T-helper 9 cell (primary cell): ENCODE measurements at places on chromosomes 5 and 9.

DNA sequence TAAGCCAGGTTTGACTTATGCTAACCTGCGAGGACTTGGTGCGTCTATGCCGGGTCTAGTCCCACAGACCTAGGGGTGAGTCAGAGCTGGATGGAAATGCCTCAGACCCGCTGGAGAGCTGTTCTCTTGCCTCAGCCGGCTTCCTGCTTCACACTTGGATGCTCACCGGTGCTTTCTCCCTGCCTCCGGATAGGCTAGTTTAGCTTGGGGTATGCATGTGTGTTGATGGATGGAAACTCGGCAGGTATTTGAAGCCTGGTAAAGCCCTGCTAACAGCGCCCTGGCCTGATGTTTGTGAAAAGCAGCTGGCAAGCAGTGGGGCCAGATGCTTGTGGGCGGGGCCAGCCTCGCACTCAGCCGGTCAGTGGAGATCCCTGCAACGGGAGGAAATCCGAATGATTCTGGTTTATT is 29.3 kb downstream of the PRRC2B start:
- no peak for DNase-seq

- no peak for DNase-seq
Measured at GRCh38 chr9:131641618-131642495, 96.5 kb downstream of the PRRT1B start.

DNA sequence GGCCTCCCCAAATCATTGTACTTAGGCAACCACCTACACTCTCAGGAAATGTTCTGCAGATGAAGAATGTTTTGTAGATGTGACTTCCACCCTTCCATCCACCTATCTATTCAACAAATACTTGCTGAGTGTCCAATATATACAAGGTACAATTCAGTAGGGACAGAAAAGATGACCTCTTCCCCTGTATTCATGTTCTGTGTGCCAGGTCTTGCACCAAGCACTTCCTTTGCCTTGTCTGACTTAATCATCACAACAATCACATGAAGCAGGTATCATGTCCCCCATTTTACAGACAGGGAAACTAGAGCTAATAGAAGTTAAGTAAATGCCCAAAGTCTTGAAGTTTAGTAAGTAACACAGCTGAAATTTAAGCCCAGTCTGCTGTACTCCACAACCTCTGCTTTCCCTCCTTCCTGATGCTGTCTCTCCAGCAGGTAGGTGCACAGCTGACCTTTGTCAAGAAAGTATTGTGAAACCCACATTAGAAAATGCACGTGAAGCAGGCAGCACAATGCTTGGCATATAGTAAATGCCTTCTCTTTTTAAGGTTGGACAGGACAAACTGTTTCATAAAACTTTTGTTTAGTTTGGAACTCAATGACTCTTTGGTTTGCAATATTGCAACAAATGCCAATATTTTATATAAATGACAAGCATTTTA is 296.5 kb downstream of the DEPDC1B start:
- DNase-seq: no peak

DNA sequence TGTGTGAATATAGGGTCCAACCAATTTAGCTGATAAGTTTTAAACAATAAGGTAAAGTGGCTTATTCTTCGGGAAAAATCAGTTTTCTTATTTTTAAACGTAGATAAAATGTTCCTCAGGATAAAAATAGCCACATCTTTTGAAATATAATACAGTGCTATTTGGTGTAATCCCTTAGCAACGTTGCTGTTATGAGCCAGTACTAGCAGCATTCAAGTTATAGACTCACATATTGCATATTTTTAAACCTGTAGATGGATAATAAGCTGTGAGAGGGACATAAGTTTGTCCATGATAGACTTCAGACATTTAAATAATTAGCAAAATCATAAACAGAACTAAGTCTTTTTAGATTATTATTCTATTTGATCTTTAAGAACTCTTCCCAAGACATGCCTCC is 6.3 kb downstream of the PDE4D start:
- no peak for DNase-seq

DNA sequence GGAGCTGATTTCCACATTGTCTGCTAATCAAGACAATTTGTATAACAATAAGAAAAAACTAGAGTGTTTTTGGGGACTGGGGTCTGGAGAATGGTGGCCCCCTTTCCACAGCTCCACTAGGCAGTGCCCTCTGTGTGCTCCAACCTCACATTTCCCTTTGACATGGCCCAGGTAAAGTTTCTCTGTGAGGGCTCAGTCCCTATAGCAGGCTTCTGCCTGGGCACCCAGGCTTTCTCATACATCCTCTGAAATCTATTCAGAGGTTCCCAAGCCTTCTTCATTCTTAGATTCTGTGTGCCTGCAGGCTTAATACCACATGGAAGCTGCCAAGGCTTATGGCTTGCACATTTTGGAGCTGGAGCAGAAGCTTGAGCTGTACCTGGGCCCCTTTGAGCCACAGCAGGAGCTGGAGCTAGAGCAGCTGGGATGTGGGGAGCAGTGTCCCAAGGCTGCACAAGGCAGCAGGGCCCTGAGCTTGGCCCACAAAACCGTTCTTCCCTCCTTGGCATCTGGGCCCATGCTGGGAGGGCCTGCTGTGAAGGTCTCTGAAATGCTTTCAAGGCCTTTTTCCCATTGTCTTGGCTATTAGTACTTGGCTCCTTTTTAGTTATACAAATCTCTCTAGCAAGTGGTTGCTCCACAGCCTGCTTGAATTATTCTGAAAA is 49.1 kb upstream of the VPS13A start:
- no peak for DNase-seq

DNA sequence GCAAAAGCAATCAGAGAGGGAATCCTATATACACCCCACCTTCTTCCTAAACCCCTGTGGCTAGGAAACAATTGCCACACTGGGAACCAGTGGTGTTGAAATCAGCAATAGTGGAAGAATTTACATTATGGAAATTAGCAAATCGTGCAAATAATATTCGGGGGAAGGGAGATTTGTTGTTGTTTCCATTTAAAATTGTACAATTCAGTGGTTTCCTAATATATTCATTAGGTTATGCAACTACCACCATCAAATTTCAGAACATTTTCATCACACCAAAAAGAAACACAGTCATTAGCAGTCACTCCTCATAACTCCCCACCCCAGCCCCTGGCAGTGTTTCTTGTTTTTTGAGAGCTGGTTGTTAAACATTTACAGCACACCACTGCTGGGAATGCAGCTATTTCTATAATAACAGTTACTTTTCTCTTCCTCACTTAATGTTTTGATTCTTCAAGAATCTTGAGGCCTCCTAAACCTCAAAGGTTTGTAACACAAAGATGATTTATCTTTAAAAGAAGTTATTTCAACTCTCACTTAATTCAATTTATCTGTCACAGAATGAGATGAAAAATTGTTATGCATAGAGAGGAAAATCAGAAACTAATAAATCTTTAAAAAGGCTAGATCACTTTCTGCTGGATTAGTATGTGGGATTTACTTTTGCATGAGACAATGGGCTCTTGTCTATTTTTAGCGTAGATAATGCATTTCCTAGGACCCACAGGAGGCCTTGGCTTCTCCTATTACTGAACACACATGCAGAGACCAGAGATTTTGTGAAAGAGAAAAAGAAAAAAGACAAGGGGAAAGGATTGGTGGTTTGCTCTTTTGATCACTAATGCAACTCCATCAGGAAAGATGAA is 91.8 kb upstream of the DAPK1 start:
- DNase-seq: no peak
